ENCODE measurements at places on chromosomes 5 and 9. TPM values are rescaled to one million over a fixed set of nuclear protein-coding genes. Genes with fewer than 3 reads are reported as not detected.

DNA sequence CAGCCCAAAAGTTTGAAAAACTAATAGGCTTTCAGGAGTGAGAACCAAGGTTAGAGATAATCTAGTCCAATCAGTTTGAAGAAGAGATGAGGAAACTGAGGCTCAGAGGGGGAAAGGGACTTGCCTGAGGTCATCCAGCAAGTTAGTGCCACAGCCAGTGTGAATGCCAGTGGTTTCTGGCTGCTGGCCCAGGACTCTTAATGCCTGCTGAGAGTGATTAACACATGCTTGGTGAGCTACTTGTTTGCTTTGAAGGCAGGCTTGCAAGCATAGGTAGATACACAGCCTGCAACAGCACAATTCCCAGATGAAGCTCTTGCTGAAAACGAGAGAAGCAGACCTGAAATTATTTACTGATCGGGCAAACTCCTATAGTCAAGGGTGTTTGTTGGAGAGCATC lies 591.6 kb upstream of the SGCD start:
- no peak for DNase-seq

DNA sequence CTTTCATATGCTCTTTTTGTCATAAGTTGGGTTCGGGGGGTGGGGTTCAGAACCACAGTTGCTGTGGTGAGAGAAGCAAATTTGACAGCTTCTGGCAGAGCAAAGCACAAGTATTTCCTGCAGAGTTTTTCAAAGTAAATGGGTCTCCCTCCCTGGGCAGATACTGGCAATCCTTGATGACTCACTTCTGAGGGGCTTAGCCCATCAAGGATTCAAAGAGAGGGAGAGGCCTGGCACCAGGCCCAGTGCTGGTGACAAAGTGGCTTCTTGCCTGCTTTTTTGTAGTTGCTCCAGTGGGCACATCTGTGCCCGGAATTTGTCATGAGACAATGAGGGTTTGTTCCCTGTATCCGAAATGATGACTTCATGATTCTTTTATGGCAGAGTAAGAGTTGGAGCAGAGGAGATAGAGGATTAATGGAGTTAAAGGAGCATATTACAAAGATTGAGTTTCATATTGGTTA lies 46.6 kb upstream of the TNC start:
- DNase-seq: no peak

DNA sequence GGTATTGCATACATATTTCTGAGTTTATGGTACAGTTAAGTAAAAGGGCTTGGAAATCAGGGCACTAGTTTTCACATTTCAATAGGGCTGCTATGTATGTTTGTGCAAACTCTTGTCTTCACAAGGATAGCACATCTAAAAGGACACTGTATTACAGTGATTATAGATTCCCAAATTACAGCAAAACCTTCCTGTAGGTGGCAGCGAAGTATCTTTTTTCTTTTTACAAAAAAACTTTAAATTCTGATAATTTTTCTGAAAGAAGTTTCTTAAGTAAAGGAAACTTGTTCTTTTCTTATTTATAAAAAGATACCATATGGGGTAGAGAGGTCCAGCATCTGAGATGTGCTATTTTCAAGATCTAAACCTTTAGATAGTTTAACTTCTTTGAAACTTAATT lies 337.8 kb downstream of the PTPRD start:
- DNase-seq: no peak

- no peak for DNase-seq
These were observed 133.0 kb downstream of the EBF1 start for GRCh38 chr5:158966716-158967115.

GRCh38 chr5:37495210-37495609 lies 116.1 kb downstream of the WDR70 start:
- no peak for DNase-seq

ZNF366 gene
- 3.2 TPM for total RNA-seq

AK8 gene
- 0.25 TPM for total RNA-seq

All from vagina (tissue), 2 donors.